ENCODE measurements at places on chromosomes 2 and 18. TPM values are rescaled to one million over a fixed set of nuclear protein-coding genes. Genes with fewer than 3 reads are reported as not detected.

CYP27A1 gene
- 30.0 TPM for total RNA-seq

CHRND gene
- total RNA-seq, result not detected

MMADHC gene
- total RNA-seq, result 48.1 TPM

DPP4 gene
- total RNA-seq, result 15.5 TPM

DSG4 gene
- not detected for total RNA-seq

EDAR gene
- total RNA-seq, result 0.74 TPM

- DNase-seq, result peak; percentile 82
These were observed 69.9 kb upstream of the SMAD7 start for GRCh38 chr18:49020621-49021021.

GRCh38 chr2:8571301-8571791, 110.5 kb upstream of the ID2 start:
- no peak for DNase-seq

DNA sequence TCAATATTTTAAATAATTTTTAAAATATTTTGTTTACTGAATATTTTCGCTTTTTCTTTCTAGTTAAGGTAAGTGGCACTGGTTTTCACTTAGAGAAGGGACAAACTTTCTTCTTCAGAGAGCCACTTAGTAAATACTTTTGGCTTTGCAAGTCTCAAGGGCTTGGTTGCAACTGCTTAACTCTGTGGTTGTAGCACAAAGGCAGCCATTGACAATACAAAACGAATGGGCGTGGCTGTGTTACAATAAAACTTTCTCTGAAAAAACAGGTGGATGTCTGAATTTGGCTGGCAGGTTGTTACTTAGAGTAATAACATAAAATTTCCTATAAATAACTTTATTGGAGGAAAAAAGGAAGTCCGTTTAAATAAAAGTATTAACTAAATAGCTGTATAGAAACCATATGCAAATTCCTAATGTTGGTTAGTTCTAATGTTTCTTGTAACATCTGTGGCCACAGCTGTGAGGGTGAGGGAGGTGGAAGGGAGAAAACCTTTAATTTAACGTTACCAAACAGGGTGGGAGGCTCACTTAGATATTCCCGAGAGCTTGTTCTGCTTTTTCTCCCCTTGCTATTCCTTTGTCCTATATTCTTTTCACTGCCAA, 62.4 kb upstream of the TNP1 start:
- DNase-seq, result no peak

DNA sequence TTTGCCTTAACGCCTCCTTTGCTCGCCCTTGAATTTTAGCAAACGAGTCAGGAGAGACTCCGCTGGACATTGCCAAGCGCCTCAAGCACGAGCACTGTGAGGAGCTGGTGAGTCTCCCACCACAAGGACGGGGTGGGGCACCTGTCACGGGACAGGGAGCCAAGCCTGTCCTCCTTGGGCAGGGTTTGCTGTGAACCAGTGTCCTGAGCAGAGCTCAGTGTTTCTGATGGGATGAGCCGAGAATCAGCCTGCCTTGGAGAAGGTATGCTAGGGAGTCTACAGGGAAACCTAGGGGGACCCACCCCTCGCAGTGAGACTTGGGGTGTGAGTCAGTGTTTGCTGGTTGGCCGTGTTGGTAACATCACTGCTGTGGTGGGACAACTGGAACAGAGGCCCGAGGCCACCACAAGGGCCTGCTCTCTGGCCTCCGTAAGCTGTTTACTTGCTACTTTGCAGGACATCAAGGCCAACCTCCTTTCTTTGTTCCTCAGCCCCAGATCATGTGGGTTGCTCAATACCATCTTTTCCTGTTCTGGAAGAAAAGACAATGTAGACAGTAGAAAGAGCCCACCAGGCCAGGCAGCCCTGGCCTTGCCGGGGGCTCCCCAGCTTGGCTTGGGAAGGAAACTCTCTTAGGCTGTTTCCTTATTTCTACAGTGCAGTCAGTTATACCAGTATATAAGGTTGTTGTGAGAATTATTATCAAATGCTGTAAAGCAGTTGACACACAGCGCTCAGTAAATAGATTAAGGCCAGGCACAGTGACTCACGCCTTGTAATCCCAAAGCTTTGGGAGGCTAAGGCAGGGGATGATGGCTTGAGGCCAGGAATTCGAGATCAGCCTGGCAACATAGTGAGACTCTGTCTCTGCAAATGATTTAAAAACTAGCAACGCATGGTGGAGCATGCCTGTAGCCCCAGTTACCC, 42.4 kb downstream of the ITGB1BP1 start:
- DNase-seq, result no peak

DNA sequence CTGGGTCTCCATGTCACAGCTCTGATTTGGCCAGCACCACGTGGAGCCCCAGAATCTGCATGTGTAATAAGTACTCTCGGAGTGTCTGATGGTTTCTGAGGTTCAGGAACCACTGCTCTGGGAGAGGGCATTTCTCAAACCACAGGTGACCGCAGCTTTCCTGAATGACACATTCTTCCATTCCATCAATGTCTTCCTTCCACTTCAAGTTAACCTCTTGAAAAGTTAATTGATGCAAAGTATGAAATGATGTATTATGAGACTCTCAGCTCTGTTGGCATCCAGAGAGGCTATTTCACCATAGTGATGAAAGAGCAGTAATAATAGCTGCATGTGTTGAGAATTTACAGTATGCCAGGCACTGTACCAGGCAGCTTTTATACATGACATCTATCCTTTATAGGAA, 61.3 kb upstream of the CRIM1 start:
- no peak for DNase-seq

- DNase-seq, result no peak
These were observed 54.6 kb upstream of the DSC1 start for GRCh38 chr18:31217038-31217849.
